Umbilical cord (tissue), 2 donors: ENCODE measurements at places on chromosomes 13 and 19.

- peak; percentile 28 for DNase-seq
Measured at GRCh38 chr19:45152504-45153338, 8.1 kb downstream of the NKPD1 start.

- no peak for DNase-seq
Measured at GRCh38 chr13:26436914-26437313, 120.6 kb upstream of the WASF3 start.

- no peak for DNase-seq
Measured at GRCh38 chr19:4987692-4988370, 18.9 kb downstream of the KDM4B start.

- DNase-seq = no peak
Measured at GRCh38 chr19:55024111-55024510, 14.0 kb downstream of the GP6 start.

DNA sequence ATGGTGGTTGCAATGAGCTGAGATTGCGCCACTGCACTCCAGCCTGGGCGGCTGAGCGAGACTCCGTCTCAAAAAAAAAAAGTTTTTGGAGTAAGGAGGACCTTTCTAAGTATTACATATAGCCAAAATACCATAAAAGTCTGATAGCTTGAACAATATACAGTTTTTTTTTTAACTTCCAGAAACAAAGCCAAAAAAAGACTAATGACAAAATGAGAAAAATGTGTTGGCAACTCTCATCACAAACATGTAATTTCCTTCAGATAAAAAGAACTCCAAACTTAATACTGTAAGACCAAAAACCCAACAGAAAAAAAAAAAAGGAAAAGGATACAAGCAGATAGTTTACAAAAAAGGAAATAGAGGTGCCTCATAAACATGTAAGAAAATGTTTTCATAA lies 68.2 kb upstream of the MED4 start:
- DNase-seq = no peak

- DNase-seq = no peak
Measured at GRCh38 chr19:44731622-44732021, 16.9 kb upstream of the BCL3 start.

- peak; percentile 54 for DNase-seq
Measured at GRCh38 chr13:79778741-79779460, 297.9 kb downstream of the NDFIP2 start.

DNA sequence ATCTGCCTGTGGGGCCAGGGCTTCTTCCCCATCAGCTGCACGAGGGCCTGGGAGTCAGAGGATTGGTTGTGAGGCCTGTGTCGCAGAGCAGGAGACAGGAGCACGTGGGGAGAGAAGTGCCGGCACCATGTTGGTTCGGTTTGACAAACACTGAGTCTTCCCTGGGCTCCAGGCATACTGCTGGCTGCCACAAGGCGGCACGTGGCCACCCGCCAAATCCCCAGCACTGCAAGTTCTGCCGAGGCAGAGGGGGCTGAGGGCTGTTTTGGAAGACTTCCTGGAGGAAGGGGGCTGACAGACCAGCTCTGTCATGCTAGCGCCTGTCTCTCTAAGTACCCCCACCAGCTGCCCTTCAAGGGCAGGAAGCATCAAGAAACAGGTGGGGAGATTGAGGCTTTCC lies 9.5 kb downstream of the SHANK1 start:
- DNase-seq = no peak

DNA sequence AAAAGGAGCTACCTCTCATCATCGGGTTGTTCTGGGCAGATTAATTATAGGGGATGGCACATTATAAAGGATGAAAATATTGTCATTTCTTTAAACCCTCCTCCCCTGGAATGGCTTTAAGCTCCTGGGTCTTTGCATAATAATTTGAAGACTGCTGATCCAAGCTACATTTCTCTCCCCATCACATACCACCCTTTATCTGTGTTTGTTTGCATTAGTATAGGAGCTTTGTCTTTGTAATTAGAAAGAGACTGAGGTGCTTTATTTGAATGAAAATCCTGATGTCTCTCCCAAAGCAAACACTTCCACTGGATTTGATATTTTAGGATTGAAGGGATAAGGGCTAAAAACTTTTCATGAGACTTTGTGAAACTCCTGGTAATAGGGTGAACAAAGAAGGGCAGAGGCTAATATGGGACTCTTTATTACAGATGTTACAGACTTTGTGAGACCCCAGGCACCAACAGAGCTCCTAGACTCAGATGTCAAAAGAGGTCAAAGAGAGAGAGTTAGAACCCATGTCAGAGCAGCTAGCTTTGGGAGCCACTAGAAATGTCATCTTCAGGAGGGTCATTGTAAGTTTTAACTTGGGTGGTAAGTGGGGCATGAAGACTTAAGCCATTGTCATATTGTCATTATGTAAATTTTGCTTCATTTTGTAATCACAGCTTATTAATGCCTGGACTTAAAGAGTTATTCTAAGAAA lies 75.3 kb upstream of the RXFP2 start:
- no peak for DNase-seq

GRCh38 chr19:42508892-42509444 lies 19.3 kb downstream of the CEACAM1 start:
- no peak for DNase-seq

DNA sequence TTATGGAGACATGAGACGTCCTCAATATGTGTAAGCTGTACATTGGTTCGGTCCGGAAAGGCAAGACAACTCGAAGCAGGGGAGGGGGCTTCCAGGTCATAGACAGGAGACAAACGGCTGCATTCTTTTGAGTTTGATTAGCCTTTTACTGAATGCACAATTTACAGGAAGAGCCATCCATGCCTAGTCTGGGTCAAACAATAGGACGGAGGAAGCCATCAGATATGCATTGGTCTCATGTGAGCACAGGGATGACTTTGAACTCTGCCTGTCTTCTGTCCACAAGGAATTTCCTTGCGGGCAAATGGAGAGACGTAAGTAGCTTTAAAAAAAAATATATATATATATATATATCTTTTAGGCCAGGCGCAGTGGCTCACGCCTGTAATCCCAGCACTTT lies 1.9 kb upstream of the CCNP start:
- DNase-seq = no peak

- DNase-seq = no peak
Measured at GRCh38 chr13:79725841-79726240, 244.9 kb downstream of the NDFIP2 start.

- no peak for DNase-seq
Measured at GRCh38 chr19:2012941-2013682, 2.4 kb downstream of the BTBD2 start.

GRCh38 chr19:6721773-6722172 lies 1.3 kb upstream of the C3 start:
- no peak for DNase-seq

DNA sequence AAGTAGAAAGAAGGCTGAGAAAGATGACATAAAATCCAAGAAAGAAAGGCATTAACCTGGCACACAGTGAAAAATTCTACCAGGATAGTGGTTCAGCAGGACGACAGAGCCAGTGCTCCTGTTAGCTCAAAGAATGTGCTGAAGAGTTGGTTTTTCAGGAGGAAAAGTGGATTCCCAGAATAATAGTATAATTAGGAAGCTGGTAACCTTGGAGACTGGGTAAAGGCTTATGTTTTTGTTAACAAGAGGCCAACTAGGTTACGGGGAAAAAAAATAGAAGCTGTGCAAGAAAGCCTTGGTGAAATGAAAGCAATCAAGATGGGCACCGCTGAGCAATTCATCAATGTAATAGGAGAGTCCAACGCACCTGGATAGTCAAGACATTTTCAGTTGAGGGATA lies 54.7 kb downstream of the SLC15A1 start:
- no peak for DNase-seq

DNA sequence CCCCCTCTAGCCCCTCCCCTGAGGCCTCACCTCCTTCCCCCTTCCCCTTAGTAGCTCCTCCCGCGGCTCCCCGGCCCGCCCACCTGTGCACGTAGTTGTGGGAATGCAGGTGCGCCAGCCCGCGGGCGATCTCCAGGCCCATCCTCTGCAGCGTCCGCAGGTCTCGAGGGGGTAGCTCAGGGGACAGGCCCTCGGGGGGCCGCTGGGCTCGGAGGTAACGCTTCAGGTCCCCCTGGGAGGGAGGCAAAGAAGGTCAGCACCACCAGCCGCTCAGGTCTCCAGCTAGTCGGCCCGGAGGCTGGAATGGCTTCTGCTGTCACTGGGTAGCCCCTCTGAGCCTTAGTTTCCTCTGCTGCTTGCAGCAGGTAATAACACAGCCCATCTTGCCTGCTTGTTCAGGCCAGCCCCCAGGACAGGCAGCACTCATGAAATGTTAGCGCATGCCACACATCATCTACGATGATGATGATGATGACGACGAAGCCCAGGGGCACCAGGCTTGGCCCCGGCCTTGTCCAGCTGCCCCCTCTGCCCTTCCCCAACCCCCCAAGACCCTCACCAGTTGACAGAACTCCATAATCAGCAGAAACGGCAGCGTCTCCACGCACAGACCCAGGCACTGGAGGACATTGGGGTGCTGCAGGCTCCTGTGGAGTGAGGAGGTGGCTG lies 9.2 kb downstream of the LMTK3 start:
- DNase-seq = no peak

DNA sequence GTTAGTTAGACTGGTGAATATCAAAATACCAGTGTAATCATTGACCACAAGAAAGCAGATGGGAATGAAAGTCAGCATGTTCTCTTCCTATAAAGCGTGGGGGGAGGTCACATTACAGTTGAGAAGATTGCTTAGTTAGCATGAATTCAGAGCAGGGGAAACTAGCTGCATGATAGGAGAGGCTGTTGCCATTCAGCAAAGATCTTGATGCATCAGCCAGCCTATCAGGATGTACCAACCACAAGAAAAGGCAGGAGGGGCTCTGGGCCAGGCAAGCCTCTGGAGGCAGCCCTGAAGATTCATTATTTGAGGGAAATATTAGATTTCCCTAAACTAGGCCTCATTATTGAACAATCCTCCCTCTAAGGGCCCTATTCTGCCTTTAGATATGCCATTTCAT lies 5.0 kb upstream of the MTMR6 start:
- no peak for DNase-seq

GRCh38 chr19:35209646-35210045 lies 18.9 kb downstream of the FAM187B start:
- no peak for DNase-seq

GRCh38 chr19:22332924-22333323 lies 46.7 kb downstream of the ZNF729 start:
- DNase-seq = no peak

GRCh38 chr13:60654415-60654814 lies 257.4 kb downstream of the TDRD3 start:
- peak; percentile 87 for DNase-seq

- DNase-seq = no peak
Measured at GRCh38 chr19:29285187-29285687, 72.3 kb upstream of the UQCRFS1 start.

- no peak for DNase-seq
Measured at GRCh38 chr13:94974015-94974951, 261.9 kb upstream of the SOX21 start.
